ENCODE measurements at places on chromosomes 6 and 20.

GRCh38 chr20:62649140-62649539 is 6.8 kb downstream of the SLCO4A1 start:
- DNase-seq: no peak

GRCh38 chr20:48769069-48769983 is 58.5 kb downstream of the PREX1 start:
- peak; percentile 88 for DNase-seq

- DNase-seq: no peak
Observed at GRCh38 chr6:43020847-43021246, 576 bp upstream of the RRP36 start.

- peak; percentile 52 for DNase-seq
Observed at GRCh38 chr20:41631826-41632225, 13.6 kb upstream of the CHD6 start.

DNA sequence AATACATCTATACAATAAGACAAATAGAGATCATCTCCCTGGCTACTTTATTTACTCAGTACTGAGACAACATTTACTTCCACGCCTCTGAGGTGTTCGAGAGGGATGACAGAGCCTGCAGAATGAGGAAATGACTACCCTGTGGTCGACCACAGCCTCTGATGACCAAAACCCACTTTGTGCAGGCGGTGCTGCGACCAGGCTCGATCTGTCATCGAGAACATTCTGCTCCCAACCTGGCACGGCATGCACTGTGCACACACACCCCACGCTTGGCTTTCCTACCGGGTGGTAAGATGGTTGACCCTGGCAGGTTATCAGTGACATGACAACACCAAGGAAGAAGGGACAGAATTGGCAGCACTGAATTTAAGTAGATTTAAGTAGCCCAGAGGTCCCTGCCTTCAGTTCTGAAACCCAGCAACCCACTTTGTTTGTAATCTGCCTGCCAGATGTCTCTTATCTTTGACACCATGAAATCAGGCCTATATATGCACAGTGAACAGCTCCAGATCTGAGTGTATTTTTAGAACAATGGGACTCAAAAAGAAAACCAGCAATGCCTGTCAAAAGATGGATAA is 42.6 kb downstream of the TTI1 start:
- peak; percentile 88 for DNase-seq

DNA sequence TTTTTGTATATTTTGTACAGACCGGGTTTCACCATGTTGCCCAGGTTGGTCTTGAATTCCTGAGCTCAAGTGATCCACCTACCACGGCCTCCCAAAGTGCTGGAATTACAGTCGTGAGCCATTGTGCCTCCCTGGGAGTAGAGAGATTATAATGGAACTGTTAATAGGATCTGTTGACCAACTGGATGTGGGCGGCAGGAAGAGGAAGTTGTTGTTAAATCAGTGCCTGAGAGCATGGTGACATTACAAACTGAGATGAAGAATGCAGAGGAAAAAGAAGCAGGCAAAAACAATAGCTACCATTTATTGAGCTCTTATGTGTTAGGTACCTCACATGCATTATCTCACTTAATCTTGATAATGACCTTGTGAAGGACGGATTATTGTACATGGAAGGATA is 9.2 kb upstream of the L3MBTL3 start:
- DNase-seq: peak; percentile 81

DNA sequence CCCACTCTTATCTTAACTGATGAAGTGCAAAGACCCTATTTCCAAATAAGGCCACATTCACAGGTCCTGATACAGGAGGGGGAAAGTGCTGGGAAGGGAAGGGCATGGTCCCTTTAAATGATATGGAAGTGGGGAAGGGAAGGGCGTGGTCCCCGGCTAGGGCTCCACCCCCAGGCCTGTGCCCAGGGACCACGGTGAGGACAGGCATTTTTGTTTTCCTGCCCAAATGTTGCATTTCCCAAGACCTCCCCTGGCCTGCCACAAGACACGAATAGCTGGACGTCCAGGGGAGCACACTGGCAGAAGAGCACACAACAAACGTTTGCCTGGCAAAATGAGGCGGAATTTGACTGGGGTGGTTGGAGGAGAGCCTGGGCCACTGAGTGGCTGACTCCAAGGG is 16.1 kb upstream of the HFE start:
- DNase-seq: no peak

DNA sequence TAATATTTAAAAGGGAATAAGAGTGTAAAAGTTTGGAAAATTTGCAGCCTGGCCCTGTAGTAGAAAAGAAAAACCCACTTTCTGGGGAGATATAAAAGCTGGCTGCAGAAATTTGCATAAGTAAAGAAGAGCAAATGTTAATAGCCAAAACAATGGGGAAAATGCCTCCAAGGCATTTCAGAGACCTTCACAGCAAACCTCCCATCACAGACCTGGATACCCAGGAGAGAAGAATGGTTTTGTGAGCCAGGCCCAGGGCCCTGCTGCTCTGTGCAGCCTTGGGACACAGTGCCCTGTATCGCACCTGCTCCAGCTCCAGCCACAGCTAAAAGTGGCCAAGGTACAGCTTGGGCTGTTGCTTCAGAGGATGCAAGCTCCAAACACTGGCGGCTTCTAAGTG is 113.8 kb downstream of the BTBD9 start:
- DNase-seq: no peak

DNA sequence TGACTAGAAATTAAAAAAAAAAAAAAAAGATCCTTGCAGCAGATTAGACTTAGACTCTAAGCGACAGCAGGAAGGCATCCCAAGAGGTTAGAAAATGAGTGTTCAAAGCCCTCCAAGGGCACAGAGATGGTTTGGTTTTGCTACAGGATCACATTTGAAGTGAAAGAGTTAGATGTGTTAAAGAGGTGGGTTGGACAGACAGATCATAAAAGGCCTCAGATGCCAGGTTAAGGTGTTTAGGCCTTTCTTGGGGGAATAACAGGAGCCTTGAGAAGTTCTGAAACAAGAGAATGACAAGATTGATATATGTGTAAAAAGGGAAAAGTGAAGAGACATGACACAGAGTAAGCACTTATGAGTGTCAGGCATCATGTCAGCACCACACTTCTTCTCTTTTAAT is 107.5 kb downstream of the FYN start:
- no peak for DNase-seq

DNA sequence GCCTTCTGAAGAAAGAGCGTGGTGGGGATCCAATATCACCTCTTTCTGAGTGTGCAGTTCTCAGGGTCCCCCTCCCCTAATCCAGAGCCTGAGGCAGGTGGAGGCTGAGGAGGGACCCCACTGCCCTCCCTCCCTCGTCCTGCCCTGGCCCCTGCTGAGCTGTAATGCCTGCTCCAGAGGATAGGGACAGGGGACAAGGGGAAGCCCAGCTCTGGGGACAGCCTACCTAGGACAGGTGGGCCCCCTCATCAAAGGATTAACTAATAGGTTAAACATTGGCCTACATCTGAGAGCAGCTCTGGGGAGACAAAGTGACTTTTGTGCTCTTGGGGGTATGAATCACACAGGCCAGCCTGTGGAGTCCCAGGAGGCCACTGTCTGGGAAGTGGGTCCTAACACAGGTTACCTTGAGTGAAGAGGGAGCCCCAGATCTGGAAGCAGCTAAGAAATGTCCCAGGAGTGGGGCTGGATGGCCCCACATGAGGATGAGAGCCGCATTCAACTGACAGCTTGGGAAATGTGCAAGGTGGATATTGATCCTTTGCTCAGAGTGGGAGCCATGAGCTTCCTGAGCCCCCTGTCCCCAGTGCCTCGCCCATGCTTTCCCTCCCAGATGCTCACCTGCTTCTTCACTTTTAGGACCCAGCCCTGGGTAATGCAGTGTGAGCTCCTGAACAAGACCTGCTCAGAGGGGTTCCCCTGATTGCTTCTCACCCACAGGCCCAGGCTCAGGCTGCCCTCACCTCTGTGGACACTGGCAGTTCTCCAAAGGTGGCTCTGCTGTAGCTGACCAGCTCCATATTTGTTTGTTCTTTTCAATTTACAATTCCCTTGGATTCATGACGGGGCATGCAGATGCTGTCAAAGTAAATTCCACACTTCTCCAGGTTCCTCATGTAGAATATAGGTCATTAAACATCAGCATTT is 17.8 kb upstream of the CST9L start:
- no peak for DNase-seq

DNA sequence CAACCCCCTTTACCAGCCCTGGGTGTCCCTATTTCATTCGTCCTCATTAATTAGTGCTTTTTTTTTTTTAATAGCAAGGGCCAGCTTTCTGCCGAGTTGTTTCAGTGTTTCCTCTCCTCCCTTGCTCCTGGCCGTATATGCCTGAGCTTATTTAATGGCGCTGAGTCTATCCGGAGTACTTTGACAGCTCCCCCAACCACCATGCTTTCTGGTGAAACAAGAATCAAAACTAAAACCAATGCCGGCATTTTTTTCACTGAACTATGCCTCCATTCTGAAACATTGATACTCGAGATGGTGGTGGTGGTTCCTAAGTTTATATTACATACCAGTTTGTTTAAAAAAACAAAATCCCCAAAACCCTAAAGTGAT is 1.2 kb downstream of the DCBLD1 start:
- DNase-seq: peak; percentile 38

GRCh38 chr6:79949233-79949632 is 1.9 kb upstream of the ELOVL4 start:
- peak; percentile 80 for DNase-seq

DNA sequence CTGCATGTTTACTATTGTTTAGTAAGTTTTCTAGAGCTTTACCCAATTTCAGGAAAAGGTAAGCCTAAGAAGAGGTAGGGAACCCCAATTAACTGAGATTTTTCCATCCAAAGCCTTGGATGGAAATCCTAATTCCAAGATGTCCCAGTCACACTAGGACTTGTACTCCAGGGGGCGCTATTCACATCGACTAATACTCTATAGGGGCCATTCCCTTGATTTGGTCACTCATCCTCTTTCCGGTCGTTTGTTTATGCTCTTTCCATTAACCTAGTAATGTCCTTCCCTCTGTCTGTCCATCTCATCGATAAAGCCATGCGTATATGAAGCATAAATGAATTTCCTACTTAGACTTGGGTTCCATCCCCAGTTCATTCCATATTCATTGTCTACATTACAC is 80.8 kb upstream of the FUCA2 start:
- peak; percentile 25 for DNase-seq

DNA sequence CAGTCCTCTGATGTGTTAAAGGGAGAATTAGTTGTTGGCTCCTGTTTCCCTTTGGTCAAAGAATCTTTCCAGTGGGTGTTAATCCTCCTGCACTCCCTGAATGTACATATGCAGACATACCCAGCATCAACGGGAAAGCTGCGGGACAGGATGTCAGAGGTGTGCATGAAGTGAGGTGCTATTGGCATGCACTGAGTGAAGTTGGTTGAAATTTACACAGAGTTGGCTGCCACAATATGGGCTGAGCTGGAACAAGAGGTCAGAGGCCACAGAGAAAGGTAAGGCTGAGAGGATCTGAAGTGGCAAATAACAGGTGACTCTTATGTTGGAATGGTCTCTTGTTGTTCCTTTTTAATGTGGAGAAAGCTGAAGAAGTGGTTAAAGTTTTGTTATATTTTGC is 82.7 kb upstream of the AKIRIN2 start:
- no peak for DNase-seq

- DNase-seq: no peak
Observed at GRCh38 chr6:41822021-41822420, 34.5 kb downstream of the TOMM6 start.

GRCh38 chr20:23155141-23155590 is 69.0 kb upstream of the CD93 start:
- DNase-seq: peak; percentile 73

DNA sequence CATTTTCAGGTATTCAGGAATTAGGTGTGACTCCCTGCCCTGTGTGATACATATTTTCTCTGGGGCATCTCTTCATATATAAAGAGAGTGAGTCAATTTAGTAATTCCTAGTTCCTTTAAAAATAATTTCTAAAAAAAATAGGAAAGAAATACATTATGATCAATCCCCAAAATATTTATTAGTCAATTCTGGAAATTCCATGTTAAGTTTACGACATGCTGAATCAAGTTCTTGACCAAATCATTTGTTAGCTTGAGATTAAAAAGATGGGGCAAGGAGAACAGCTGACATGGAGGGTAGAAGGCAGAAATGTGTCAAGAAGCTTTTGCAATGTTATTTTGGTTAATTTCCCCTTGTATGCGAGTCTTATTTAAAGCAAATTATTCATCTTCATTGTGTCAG is 22.7 kb upstream of the PRDM1 start:
- DNase-seq: peak; percentile 27

DNA sequence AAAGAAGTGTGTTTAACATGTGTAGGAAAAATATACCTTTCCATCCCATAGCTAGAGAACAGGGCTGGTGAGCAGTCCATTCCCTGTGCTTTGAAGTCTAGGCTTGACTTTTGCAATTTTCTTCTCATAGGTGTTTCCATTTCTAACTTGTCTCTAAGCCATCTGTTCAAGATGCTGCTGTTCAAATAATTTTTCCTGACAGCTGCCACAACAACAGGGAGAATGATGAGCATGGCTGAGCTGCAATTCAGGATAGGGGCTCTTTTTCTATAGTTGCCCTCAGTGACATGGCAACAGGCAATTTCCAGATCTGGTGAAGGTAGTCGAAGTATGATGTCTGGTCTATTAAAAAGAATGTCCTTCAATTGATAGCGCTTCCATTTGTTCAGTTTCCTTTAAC is 103.0 kb upstream of the HS3ST5 start:
- no peak for DNase-seq

- DNase-seq: no peak
Observed at GRCh38 chr20:44104798-44105517, 82.0 kb downstream of the JPH2 start.

GRCh38 chr20:47175493-47175892 is 181.0 kb downstream of the ZMYND8 start:
- no peak for DNase-seq

DNA sequence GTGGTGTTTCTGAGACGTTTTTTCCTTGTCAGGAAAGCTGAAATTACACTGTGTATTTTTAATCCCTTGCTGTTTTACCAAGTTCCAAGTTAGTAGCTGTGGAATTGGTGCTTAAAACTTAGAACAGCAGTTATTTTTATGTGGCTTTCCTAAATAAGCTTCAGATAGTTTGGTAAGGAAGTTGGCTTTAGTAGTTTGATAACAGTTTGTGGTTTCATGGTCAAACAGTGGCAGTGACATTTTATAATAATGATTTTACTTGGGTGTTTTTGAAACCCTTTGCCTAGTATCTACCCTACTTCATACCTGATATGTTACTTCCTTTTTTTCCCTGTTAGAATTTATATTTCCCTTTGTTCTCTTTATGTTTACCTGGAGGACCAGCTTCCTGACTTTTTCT is 164.9 kb downstream of the JARID2 start:
- DNase-seq: no peak
